ENCODE measurements at places on chromosomes 7 and 10. TPM values are rescaled to one million over a fixed set of nuclear protein-coding genes. Genes with fewer than 3 reads are reported as not detected.

TMEM270 gene
- total RNA-seq: not detected

ASAH2 gene
- 0.29 TPM for total RNA-seq

CELF2 gene
- 35.2 TPM for total RNA-seq

- DNase-seq: peak; percentile 41
Observed at GRCh38 chr10:119395280-119396007, 147.1 kb downstream of the RGS10 start.

- peak; percentile 34 for DNase-seq
Observed at GRCh38 chr10:89235073-89235798, 16.3 kb downstream of the LIPA start.

DNA sequence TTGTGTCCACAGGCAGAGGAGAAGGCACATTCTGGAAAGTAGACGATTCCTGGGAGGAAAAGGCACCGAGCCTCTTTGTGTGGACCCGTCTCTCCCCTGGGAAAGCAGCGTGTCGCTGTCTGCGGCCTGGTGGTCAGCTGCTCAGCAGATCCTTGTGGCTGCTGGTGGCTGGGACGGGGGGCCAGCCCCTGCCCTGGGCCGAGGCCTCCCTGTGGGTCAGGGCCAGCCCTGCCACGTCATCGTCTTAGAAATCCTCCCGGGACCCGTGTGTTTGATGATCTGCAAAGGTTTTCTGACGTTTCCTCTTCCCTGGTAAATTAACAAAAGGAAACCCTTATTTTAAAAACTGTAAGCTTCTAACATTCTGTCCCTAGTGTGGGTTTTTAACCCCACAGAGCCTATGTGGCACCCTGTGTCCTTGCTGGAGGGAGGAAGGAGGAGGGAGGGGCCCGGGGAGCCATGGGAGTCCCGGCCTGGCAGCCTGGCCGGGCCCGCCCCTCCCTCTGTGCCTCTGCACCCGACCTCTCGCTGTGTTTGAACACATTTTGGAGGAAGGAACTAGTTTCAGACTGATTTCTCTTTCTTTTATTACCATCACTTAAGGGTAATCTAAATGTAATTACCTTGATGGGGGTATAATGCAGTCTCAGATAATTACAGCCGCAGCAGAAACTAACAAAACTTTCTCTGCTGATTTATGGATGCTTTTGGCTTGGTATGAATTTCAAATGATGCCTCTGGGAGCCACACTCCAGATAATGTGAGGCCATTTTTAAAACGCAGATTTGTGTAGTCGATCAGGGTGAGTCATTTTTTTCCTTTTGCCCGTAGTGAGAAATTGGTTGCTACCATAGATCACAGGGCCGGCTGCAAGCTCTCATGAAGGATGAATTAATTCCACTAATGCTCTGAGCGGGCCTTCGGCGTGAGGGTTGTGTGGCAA, 85.5 kb downstream of the NKX6-2 start:
- no peak for DNase-seq
